ENCODE measurements at places on chromosomes 6 and 20. TPM values are rescaled to one million over a fixed set of nuclear protein-coding genes. Genes with fewer than 3 reads are reported as not detected.
A peak's percentile ranks its signal among the peaks of the same experiment; 100 is the strongest.

- H3K4me3 ChIP-seq = no peak overlapping the region
- no peaks in the 10 kb centered on the region for H3K4me1 ChIP-seq
- no peak overlapping the region for H3K27ac ChIP-seq
- H3K27me3 ChIP-seq = peaks cover 61% of the 10 kb centered on the region
- H3K36me3 ChIP-seq = no peaks in the 10 kb centered on the region
These were observed 11.8 kb downstream of the TRIM10 start for GRCh38 chr6:30149234-30149633.

GRCh38 chr6:49087369-49087768, 375.7 kb downstream of the MMUT start:
- H3K4me3 ChIP-seq = no peak overlapping the region
- DNase-seq = no peak
- no peaks in the 10 kb centered on the region for H3K4me1 ChIP-seq
- no peak overlapping the region for H3K27ac ChIP-seq
- no peaks in the 10 kb centered on the region for H3K27me3 ChIP-seq

- H3K27ac ChIP-seq = peak overlapping the region; percentile 91
- H3K4me1 ChIP-seq = peaks cover 45% of the 10 kb centered on the region
- no peaks in the 10 kb centered on the region for H3K27me3 ChIP-seq
- no peak overlapping the region for H3K4me3 ChIP-seq
- DNase-seq = no peak
- H3K36me3 ChIP-seq = no peaks in the 10 kb centered on the region
These were observed 10.1 kb upstream of the ITPR3 start for GRCh38 chr6:33610779-33611732.

GRCh38 chr6:114446342-114446741, 103.5 kb upstream of the HS3ST5 start:
- no peak overlapping the region for H3K4me3 ChIP-seq
- H3K4me1 ChIP-seq = no peaks in the 10 kb centered on the region
- no peaks in the 10 kb centered on the region for H3K36me3 ChIP-seq
- H3K27me3 ChIP-seq = no peaks in the 10 kb centered on the region
- no peak overlapping the region for H3K27ac ChIP-seq
- no peak for DNase-seq

The C20orf204 gene
- total RNA-seq = 0.55 TPM

The KIAA1755 gene
- total RNA-seq = 7.1 TPM

The TXLNB gene
- total RNA-seq = 137 TPM
